Activated naive CD4-positive, alpha-beta T cell treated with anti-CD3 and anti-CD28 coated beads, Interleukin-2, amount 50 U/mL, for 72 hours (primary cell): ENCODE measurements at places on chromosomes 16 and 17.
A peak's percentile ranks its signal among the peaks of the same experiment; 100 is the strongest.

DNA sequence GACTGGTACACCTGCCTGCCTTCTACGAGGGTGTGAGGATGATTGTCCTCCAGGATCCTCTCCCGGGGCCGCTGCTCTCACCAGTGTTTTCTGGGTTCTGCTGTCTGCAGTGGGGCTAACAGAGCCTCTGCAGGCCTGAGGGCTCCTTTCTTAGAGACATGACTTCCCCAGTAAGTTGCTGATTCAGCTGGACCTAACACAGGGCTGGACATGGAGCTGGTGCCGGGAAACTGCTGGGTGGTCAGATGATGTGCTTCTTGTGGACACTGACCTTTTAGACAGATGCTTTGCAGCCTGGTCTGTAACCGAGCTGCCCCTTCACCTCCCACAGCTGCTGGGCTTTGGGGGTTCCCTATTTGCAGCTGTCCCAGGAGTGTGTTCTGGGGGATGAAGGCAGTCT lies 71.5 kb downstream of the FOXL1 start:
- DNase-seq = no peak

DNA sequence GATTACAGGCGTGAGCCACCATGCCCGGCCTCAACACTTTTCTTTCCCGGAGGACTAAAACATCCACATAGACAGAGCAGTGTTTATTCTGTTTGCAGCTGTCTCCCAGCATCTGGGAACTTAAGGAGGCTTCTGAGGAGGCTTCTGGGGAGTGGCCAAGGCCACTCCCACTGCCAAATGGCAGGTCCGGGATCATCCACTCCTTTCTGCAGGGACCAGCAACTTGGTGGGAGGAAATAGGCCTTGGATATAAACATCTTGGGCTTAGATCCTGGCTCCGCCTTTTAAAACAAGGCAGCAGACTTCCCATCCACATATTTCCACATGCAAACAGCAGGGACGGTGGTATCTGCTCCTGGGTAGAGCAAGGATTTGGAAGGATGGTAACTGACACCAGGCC lies 14.1 kb upstream of the SPATA32 start:
- no peak for DNase-seq

- DNase-seq = peak; percentile 85
Measured at GRCh38 chr17:64129765-64130558, at the start of gene ERN1. TSS of gene ERN1 (minus strand) at chr17:64130144. CDS start at chr17:64130029, 115 bp downstream.

DNA sequence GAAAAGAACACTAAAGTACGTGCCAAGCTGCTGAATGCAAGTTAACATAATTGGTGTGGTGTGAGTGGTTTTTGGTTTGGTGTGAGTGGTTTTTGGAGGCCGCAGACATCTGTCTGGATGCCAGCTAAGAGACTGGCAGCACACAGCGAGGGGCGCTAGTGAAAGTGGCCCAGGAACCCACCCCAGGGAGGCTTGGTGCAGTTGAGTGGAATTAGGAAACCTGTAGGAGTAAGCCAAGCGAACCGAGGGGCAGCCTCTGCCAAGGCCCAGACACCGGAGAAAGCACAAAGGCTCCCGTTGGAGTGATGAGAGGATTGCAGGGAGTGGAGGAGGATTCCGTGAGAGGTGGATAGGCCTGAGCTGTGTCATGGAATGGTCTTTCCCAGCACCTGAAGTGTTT lies 24.6 kb upstream of the SLC5A11 start:
- no peak for DNase-seq

DNA sequence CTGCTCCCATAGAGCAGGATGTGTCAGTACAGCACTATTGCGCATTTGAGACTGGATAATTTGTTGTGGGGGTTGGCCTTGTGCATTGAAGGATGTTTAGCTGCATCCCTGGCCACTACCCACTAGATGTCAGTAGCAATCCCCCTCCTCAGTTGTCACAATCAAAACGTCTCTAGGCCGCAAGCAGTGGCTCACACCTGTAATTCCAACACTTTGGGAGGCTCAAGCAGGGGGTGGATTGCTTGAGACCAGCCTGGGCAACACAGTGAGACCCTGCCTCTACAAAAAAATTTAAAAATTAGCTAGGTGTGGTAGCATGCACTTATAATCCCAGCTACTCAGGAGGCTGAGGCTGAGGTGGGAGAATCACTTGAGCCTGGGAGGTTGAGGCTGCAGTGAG lies 48.4 kb downstream of the CENPV start:
- no peak for DNase-seq
